Mesendoderm (in vitro differentiated cells): ENCODE measurements at places on chromosomes 1 and 21.

GRCh38 chr1:241972703-241973369 lies 15.3 kb downstream of the BECN2 start:
- DNase-seq = peak; percentile 94

DNA sequence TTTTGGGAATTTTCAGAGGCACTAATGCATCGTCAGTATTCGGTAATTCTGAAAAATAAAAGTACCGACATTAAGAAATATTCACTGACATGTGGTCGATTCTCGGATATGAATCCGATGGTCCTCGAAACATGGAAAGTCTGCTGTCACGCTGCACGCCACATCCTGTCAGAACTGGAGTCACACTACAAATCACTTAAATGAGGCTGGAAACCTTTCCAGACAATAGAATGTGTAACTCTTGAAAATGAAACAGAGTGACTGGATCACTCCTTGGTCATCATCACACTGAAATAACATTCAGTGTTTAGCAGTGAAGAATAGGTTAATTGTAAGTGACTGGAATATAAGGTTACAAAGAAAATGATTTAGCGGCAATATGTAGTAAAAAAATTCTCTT lies 620.1 kb upstream of the ADAMTS5 start:
- no peak for DNase-seq

GRCh38 chr1:83043244-83043643 lies 955.7 kb downstream of the TTLL7 start:
- DNase-seq = no peak

DNA sequence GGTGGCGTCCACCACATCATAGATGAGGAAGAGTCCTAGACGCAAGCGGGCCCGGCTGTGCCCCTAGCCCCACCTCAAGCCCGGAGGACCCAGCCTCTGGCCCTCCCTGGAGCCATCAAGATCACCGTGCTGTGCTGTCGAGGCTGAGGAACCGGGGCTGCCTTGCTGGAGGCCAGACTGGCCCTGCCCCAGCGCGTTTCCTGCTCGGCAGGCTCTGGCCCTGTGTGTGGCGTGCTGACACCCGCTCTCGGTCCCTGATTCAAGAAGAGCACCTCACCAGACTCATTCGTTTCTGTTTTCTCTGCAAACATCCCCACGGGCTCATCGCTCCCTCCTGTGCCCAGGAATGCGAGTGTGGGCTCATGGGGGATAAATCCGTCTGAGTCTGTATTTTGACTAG lies 51.1 kb downstream of the GLIS1 start:
- no peak for DNase-seq

- DNase-seq = peak; percentile 44
These were observed 237.6 kb downstream of the PTPRC start for GRCh38 chr1:198876371-198876871.

DNA sequence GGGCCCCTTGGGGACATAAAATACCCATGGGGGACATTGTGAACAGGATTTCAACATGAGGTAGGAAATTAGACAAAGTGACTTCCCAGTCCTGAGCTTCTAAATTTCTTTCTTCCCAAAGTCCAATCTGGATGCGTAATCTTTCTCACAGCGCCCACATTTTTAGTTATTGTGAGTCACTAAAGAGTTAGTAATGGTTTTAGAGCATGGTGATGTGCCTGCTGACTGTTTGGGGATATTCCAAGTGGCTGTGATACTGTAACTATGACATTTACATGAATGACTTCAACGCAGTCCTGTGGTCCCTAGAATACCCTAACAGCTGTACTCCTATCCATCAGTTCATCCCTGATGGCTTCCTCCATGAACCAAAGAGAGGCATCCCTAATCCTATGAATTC lies 224.0 kb upstream of the COA6 start:
- DNase-seq = no peak

DNA sequence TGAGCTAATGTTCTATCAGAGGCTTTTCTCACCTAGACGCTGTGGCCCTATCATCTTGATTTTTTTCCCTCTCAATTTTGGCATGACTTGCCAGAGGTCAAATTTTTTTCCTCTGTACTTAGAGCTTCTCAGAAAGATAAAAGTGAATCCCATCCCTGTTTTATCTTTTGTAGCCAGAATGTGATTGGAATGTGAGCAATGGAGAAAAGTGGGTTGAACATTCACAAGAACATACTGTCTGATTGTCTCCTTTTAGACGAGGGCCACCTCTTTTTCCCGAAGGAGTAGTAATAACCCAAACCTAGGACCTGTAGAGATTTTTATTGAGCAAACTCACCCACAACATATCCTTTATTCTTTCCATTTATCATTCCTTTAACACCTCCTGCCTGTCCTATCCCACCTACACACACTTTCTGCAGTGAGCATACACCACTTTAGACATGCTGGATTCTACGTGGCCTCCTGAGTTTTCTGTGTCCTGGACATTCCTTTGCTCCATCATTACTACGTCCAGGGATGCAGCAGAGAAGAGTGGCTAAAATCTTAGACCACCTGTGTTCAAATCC lies 15.9 kb downstream of the S100A10 start:
- no peak for DNase-seq

- DNase-seq = peak; percentile 65
These were observed 16.4 kb upstream of the RAB29 start for GRCh38 chr1:205791568-205792180.

GRCh38 chr1:11977625-11978024 lies 2.6 kb upstream of the MFN2 start:
- DNase-seq = no peak

DNA sequence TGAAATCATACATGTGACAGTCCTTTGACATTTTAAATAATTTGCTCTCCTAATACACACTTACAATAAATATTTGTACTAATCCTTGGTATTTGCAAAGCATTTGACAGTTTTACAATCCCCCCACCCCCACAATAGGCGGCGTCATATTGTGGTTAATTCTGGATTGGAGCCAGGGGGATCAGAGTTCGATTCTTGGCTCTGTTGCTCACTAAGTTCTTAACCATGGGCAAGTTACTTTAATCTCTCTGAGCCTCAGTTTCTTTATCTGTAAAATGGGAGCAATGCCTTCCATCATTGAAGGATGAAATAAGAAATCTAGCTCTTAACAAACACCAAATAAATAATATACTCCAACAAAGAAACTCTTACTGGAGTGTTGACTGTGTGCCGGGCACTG lies 23.8 kb downstream of the CACNA1S start:
- DNase-seq = no peak

GRCh38 chr1:98692482-98692881 lies 31.0 kb downstream of the SNX7 start:
- DNase-seq = no peak

GRCh38 chr1:208156741-208157140 lies 87.4 kb downstream of the PLXNA2 start:
- DNase-seq = no peak

- no peak for DNase-seq
These were observed 415.0 kb downstream of the HLX start for GRCh38 chr1:221294242-221294641.

DNA sequence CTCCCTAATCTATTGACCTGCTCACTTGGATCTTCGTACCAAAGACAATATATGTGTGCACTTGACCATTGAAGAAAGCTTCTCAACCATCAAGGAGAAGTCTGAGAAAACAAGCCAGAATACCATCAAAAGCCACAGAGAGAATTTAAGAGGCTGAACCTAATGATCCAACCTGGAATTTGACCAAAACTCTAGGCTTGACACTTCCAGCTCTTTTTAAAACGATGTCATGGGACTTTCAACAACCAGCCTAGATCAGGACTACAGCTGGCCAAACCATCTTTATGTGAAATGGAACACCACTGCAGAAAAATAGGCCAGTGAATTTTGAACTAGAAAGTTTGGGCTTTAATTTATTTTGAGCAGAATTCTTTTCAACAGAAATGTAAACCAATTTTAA lies 444.4 kb downstream of the LTN1 start:
- no peak for DNase-seq

DNA sequence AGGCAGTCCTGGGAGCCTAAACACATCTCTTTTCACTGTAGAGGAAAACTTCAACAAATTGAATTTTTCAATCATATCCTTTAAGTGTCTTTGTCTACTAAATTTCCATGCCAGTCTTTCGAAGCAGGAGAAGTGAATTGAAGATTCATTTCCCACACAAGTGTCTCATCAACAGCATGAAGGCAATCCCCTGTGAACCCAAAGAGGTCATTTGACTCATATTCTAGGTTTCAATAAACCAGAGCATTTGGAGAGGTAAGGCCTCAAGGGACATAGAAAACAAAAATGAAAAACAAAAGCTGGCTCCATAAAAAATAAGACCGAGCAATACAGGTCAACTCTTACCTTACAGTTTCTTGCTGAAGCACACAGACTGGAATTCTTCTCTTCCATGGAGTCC lies 94.1 kb upstream of the ATP1B1 start:
- DNase-seq = no peak

DNA sequence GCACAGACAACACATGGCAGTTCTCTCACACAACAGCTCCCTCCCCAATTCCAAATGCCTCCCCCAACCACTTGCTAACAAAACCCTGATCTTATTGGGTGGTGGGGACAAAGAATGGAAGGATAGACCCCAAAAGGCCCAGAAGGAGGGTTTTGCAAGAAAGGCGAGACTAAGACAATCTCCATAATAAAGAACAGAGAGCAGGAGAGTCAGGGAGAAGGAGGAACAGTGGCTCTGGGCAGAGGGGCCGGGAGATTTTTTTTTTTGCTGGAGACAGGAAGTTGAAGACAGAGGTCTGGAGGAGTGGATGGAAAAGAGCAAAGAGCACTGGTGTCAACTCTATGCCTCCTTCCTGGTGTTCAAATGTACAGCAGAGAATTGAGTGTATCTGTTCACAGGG lies 6.5 kb upstream of the C1QA start:
- no peak for DNase-seq

GRCh38 chr1:211305044-211305443 lies 21.6 kb upstream of the TRAF5 start:
- peak; percentile 66 for DNase-seq

DNA sequence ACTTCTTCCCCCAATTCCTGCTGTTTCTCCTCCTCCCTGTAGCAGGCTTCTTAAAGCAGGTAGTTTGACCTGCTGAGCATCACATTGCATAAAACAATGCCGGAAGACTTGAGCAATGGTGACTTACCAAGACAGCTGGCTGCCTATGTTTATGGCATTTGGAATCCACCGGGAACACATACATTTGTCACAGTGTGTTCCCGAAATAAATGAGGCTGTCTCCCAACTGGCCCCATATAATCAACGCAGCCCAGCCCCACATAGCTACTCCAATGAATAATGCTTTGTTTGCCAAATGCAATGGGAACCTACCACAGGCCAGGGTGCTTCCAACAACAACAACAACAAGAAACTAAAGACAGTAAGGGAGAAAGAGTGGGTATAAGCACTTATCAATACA lies 186.1 kb upstream of the MAP1LC3C start:
- DNase-seq = no peak

GRCh38 chr21:18831942-18832676 lies 428.5 kb upstream of the TMPRSS15 start:
- DNase-seq = no peak

DNA sequence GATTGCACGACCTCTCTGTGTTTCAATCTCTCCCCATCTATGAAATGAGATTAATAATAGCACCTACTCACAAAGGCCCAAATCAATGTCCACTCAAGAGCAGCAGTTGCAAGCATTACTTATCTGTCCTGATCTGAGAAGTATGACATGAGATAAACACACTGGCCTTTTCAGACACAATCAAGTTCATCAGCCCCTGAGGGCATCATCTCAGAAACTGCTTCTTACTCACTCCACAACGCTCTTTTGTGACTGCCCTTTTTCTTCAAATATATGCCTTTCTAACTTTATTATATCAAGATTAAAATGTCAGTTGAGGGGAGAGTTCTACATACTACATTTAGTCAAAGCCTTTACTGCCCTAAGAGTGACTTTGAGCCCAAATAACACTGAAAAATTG lies 371.9 kb upstream of the SPAG17 start:
- peak; percentile 30 for DNase-seq

DNA sequence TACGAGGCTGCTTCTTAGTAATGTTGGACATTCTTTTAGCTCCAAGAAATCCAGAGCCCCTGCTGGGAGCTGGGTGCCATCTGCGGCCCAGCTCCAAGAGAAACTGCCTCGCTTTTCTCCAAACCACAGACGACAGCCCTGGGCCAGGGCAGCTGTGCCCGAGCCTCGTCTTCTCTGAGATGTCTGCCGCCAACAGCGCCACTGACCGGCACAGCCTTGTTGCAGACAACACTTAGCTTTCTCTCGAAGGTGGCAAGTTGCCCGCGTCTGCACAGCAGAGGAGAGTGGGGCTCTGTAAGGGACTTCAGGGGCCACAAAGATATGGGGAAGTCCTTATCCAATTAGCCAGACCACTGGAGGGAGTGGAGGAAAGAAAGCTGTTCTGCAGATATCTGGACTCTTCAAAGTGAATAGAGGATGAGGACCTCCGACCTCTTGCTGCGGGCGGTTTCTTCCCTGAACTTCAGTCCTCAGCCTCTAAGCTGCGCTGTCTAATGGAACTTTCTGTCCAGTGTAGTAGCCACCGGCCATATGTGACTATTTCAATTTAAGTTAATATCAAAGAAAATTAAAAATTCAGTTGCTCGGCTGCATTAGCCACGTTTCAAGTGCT lies 63.9 kb upstream of the DISP3 start:
- no peak for DNase-seq

DNA sequence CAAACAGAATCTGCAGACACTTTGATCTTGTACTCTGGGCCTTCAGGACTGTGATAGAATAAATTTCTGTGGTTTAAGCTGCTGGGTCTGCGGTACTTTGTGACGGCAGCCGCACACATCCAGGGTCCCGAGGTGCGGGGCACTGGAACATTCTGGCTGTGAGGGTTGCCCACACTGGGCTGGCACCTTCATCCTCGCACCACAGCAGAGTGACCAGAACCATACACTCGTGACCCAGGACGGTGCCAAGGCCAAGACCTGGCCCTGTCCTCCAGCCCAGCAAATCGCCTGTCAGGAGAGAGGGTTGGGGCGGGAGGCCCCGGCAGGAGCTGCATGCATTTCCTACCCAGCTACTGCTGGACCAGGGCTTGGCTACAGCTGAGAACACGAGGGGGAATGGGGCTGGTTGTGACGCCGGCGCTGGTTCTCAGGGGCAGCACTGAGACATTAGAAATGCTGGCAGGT lies 2.6 kb upstream of the FTCD start:
- no peak for DNase-seq

- DNase-seq = no peak
These were observed 20.4 kb upstream of the TTC4 start for GRCh38 chr1:54695221-54695620.

DNA sequence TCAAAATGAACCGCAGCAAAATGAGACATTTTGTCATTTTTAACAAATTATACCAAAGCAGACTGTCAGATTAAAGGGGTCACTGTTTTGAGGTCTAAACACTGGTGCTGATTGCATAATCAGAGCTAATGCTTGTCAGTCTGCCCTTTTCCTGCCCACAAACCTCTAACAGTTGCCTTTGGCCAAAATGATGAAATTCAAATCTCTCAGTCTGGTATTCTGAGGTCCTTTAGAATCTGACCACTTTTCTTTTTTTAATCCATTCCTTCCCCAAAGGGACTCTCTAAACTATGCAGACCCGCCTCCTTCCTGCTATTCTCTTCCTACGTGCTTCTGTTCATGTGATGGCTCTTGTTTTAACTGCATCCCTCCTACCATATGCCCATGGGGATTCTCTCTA lies 145.2 kb upstream of the SPATA6 start:
- DNase-seq = no peak
